ENCODE measurements at places on chromosomes 4 and X.
A peak's percentile ranks its signal among the peaks of the same experiment; 100 is the strongest.

DNA sequence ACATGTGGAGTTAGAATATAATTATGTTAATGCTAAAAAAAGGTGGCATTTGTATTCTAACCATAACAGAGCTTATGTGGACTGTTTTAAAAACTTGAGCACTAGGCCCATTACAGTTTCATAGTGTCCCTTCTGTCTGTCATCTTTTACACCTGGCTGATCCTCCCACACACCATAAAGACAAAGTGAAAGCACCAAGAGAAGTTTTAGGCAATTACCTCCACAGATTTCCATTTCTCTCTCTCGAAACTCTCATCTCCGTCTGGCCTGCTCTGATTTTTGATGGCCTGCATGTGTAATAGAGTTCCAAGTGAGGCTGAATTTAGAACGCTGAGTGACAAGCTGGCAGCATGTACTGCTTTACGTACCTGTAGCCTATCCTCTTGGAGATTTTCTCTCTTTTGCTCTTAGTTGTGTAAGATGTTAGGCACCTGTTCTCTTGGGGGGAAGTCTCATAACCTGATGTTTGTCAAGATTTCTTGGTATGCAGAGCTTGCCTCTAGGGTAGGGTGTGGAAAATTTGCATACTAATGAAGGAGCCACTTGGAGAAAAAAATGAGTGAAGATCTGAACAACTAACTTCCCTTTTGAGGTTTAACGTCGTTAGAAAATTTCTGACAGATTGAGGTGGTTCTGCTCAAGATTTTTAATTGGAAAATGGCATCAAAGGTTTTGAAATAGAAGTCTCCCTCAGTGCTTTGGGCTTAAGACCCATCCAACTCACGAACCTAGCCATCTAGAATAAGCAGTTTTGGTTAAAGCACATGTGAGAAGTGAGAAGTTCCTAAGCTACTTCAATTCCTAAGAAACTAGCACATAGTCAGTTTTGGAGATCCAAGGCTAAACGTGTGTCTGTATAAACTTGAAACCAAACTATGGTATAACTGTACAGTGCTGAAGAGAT, 57.6 kb upstream of the RAP1GDS1 start:
- DNase-seq = no peak

DNA sequence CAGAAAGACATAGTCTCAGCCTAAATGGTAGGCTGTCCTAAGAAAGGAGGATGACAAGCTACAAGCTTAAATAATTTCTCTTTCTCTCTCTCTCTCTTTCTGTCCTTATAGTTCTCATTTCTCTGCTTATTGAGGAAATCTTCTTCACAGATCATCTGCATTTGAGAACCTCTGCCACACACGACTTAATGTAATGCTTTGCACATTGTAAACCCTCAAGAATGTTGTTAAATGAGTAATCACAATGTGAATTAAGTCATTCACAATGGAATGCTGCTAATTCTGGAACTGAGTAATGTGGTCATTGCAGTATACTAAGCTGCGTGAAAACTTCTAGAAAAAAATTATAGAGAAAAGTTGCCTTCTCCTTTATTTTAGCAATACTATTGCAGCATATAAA, 508.9 kb upstream of the FTHL17 start:
- no peak for DNase-seq

DNA sequence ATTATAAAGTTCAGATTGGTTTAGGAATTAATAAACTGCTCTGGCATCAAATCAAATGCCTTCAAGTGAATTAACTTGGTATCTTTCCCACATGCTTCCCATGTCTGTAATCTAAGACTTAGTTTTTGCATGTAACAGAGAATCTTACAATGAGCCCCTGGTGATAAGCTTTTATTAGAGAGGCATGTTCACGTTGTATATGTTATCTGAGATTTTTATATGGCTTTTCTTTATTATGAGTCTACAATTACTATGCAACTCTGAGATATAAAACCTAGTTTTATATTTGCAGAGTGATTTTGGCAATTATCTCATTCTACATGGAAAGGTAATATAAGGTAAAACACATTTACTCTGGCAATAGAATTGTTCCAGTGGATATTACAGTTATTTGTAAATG, 1578.4 kb upstream of the IGFBP7 start:
- DNase-seq = no peak

- peak; percentile 56 for DNase-seq
These were observed 10.3 kb downstream of the ATP5ME start for GRCh38 chr4:663438-664428.

GRCh38 chr4:156537286-156537685, 434.3 kb downstream of the PDGFC start:
- DNase-seq = no peak
